COR-L47 (cell line): ENCODE measurements at places on chromosomes 16 and 17.

GRCh38 chr17:61378658-61379456 lies 20.8 kb upstream of the TBX2 start:
- no peak for DNase-seq

GRCh38 chr17:17408236-17408794 lies 68.5 kb upstream of the MED9 start:
- DNase-seq, result no peak

GRCh38 chr16:13206606-13207005 lies 305.2 kb downstream of the SHISA9 start:
- DNase-seq, result no peak

DNA sequence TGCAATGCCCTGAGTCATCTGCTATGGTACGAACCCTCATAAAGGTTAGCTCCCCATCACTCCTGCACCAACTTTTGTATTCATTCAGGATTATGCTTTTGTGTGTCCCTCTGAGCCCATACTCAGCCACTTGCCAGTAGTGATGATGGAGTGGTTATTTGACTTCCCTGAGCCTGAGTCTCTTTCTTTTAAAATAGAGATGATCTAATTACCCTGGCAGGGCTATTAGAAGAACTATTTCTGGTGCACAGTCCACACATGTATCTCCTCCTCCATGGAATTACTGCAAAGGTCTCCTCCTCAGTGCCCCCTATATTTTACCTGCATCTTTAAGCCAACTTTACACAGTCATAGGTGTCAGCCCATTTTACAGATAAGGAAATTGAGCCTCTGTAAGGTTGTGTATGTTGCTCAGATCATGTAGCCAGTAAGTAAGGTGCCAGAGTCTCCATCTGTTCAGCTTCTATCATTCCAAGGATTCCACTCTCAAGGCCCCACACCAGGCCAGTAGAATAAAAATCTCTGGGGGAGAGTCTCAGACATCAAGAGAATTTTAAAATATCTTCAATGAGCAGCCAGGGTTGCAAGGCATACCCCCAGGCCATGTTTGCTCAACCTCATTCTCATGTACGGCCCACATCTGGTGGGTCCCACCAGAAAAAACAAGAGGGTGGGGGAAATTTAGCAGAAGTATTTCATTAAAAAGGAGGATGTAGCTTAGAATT lies 333.7 kb upstream of the HSBP1 start:
- DNase-seq, result no peak

GRCh38 chr16:47643323-47644000 lies 182.3 kb downstream of the PHKB start:
- DNase-seq, result no peak

- DNase-seq, result peak; percentile 15
These were observed 4.7 kb downstream of the SLC12A3 start for GRCh38 chr16:56869513-56870275.

- DNase-seq, result no peak
These were observed 743 bp downstream of the SHCBP1 start for GRCh38 chr16:46620266-46621005.

GRCh38 chr16:31529108-31529936 lies 1.6 kb downstream of the AHSP start:
- DNase-seq, result no peak

DNA sequence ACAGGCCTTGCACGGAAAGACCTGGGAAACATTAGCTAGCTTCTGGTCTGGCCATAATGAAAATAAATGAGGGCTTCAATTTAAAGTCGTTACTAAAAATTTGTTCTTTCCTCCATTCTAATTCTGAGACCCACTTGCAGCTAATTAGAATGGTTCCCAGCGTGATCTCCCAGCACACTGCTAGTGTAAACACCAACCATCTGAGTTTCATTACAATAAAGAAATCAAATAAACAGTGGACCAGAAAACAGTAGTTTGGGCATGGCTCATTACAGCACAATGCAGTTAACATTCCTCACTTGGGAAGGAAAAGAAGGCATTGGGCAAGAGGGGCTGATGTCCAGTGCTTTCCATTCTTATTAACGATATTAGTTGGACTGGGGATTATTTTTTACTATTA lies 410.9 kb upstream of the SOX9 start:
- DNase-seq, result peak; percentile 58

DNA sequence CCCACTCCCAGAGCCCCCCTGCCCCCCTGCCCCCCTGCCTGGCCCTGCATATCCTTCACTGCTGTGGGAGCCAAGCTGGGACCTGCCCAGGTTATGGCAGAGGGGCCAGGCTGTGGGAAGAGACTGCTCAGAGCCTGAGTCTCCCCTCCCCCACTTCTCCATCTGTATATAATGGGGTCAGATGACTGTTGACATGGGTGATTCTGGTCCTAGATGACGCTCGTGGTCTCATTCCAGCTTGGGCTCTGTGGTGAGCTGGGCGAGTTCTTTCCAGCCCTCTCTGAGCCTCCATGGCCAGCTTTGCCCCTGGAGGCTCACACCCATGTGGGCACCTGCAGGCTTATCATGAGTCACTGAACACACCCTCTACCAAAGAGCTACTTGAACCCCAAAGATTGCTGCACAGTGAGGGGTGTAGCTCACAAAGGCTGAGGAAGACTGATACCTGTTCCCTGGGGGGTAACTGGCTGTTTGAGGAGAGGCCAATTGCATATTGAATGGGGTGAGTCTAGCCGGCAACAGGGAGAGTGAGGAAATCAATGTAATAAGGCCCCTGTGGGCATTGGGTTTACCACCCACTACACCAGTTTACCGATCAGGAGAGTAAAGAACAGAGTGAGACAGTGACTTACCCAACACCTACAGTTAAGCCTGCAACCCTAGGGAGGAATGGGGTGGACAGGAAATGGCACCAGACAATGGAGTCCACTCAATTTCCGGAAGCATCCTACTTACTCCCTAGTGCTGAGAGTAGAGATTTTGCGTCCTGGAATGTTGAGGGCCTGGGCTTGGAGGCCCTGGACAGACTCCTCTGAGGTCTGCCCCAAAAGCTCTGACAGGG lies 4.2 kb upstream of the SREBF1 start:
- DNase-seq, result no peak

DNA sequence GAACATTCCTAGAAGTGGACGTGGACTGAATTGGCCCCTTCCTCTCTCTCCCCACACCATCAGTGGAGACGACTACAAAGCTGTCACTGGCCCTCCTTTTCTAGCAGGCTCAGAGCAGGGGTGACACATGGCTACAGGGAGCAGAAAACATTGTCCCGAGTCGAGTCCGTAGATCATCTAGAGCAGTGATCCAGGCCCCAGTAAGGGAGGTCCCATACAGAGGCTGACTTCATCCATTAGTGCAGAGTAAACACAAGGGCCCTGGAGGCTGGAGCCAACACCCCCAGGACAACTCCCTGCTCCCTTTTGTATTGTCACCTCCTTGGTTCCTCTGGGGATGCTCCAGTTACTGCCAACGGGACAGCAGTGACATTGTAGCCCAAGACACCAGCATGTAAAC lies 130.7 kb downstream of the CMIP start:
- DNase-seq, result no peak

DNA sequence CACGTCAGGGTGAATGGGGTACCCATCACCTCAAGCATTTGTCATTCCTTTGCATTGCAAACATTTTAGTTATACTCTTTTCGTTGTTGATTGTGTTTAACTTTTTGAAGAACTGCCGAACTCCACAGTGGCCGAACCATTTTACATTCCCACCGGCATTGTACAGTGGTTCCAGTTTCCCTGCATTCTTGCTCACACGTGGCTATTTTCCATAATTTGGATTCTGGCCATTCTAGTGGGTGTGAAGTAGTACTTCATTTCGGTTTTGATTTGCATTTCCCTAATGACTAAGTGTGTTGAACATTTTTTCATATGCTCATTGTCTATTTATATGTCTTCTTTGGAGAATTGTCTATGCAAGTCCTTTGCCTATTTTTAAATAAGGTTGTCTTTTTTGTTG lies 13.0 kb downstream of the NOL11 start:
- DNase-seq, result no peak

GRCh38 chr17:28227316-28228108 lies 91.5 kb upstream of the TMEM97 start:
- peak; percentile 84 for DNase-seq

DNA sequence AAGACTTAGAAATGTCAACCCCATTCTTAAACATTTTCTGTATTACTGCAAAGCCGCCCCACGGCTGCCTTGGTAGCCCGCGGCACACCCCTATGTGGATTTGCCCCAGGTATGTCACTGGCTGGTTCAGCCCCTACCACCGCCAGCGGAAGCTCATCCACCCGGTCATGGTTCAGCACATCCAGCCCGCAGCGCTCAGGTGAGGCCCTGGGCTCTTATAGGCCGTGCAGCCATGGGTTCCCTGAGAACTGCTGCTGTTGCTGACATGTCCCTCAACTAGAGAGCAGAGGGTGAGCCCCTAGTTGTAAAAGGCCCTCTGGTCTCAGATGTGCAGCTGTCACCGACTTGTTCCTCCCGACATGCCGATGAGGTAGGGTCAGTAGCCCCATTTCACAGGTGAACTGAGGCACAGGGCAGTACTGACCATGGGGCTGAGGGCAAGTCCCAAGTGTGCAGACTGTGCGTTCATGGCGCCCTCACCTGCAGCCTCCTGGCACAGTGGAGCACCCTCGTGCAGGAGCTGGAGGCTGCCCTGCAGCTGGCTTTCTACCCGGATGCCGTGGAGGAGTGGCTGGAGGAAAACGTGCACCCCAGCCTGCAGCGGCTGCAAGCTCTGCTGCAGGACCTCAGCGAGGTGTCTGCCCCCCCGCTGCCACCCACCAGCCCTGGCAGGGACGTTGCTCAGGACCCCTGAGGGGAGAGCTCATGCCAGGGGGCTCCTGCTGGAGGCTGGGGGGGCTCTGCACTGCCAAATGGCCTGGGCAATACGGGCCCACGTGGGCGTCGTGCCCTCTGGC lies 8.7 kb downstream of the CYBC1 start:
- DNase-seq, result no peak

GRCh38 chr17:40556198-40556661 lies 9.0 kb downstream of the CCR7 start:
- DNase-seq, result no peak

- DNase-seq, result no peak
These were observed 667.4 kb upstream of the SALL1 start for GRCh38 chr16:51818342-51818944.

DNA sequence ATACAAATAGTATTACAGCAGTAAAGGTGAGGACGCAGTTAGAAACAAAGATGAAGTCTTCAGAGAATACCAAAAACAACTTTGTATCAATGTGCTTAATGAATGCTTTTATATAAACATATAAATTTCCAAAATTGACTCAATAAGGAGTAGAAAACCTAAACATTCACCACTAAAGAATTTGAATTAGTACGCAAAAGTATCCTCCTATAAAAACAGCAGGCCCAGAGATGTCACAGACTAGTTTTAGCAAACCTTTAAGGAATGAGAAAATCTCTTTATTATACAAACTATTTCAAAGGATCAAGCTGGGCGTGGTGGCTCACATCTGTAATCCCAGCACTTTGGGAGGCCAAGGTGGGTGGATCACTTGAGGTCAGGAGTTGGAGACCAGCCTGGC lies 86.2 kb downstream of the OR1D5 start:
- DNase-seq, result no peak

GRCh38 chr16:50152351-50152806 lies 727 bp upstream of the TENT4B start:
- no peak for DNase-seq

DNA sequence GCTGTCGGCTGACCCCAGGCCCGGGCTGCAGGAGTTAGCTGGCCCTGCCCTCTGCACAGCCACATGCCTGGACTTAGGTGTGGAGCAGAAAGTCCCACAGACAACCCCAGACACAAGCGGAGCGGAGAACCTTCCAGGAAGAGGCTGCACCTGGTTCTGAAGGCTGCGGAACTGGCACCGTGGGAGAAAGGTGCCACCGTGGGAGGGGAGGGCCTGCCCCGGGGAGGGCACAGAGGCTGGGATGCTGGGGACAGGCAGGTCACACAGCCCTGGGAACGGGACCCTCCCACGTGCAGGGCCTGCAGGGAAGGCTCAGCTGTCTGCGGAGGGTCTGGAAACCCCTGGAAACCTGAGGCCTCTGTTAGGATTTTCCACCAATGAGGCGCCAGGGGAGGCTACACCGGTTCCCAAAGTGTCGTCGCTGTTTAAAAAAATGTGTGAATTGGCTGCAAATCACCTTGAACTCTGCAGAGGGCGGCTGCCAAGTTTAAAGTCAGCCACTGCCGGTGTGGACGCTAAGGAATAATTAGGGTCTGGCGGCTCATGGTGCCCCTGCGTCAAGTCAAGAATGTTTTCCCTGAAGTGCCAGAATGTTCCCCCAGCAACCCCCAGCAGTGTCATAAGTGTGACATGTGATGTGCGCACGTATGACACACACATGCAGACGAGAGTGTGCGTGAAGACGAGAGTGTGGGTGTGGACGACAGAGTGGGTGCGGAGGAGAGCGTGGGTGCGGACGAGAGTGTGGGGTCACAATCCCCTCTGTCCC lies 50.9 kb upstream of the PABPN1L start:
- DNase-seq, result no peak

GRCh38 chr17:74635418-74635817 lies 11.9 kb upstream of the CD300E start:
- no peak for DNase-seq

DNA sequence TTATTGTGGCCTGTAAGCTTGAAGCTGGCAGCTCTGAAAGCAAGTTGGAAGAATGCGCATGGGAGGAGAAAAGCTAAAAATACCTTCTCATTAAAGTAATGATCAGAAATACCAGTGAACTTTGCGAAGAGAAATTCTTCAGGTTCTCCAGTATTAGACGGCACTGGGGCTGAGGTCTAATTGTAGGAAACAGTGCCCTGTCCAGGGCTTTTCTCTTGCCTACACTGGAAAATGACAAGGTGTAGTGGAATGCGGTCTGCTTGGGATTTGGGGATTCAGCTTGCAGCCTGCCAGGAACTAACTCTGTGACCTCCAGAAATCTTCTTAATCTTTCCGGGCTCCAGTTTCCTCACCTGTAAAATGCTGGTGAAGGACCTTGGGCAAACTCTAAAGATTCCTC lies 53.3 kb upstream of the KCNJ16 start:
- DNase-seq, result no peak

GRCh38 chr17:73071066-73071999 lies 21.2 kb downstream of the SLC39A11 start:
- DNase-seq, result no peak

GRCh38 chr16:84751241-84751640 lies 51.4 kb downstream of the USP10 start:
- DNase-seq, result no peak

DNA sequence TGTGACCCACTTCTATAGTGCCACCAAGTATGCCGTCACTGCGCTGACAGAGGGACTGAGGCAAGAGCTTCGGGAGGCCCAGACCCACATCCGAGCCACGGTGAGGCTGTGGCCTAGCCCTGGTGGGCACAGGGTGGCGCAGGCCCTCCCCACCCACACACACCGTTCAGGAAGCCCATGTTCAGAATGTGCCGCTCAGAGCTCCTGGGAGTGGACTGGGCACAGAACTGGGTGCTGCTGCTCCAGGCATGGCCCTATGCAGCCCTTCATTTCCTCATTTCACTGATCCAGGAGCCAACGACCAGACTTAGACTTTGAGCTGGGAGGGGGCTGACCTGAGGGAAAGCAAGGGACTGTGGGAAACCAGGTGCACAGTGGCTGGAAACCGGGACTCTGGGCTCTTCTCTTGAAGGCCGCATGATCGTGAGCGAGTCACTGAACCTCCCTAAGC lies 2.4 kb upstream of the MRM1 start:
- no peak for DNase-seq

- DNase-seq, result no peak
These were observed 4.7 kb upstream of the CD2BP2 start for GRCh38 chr16:30359871-30360170.
